ENCODE measurements at places on chromosomes 16 and 17.

DNA sequence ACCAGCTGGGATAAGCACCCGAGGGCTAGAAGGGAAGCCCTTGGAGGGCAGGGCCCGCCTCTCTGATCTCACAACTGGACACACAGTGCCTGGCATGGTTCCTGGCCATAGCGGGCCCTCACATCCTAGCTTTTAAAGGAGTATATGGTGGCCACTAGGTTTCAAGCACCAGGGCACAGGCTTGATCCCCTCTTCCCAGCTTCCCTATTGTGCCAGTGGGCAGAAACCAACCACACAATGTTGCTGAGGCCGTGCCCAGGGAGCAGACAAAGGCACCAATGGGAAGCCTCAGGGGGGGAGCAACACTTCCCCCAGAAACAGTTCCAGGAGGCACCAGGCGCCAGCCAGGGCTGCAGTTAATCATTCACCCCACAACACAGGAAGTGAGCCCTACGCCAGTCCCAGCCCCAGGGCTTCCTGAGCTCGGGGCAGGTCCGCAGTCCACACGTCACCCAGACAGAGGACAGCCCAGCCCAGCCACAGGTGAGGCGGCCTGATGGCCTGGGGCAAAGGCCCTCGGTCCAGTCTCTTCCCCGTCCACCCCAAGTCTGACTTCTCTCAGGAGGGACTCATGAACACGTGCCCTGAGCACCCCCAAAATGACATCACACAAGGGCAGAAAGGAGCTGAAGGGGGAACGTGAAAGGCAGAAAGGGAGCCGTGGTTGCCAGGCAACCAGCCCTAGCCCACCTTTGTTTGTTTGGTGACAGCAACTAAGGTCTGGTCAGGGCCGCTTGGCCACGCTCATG lies 12.8 kb downstream of the SMIM5 start:
- no peak overlapping the region for H3K4me3 ChIP-seq
- no peak for DNase-seq
- H3K27ac ChIP-seq = no peak overlapping the region
- peaks cover 9% of the 10 kb centered on the region for H3K36me3 ChIP-seq

DNA sequence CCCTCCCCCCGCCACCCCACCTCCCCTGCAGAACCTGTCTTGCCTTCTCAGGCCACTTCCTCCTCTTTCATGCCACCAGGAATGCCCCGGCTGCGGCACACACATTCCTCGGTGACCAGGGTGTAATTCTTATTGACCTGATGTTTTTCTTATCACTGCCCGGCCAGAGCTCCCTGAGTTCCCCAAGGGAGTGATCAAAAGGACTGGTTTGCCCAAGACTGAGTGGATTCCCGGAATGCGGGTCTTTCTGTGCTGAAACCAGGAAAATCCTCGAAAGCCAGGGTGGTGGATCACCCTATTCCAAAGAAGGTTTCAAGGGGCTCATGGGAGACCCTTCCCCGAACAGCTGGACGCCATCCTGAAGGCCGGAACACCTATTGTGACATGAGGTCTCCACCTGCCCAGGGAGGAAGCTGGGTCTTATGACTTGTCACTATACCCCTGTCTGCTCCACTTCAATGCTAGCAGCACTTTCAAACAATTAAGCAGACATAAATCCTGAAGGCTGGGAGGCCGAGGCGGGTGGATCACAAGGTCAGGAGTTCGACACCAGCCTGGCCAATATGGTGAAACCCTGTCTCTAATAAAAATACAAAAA lies 53.0 kb upstream of the RPL38 start:
- peaks cover 7% of the 10 kb centered on the region for H3K4me1 ChIP-seq
- H3K27ac ChIP-seq = no peak overlapping the region
- no peak overlapping the region for H3K4me3 ChIP-seq
- no peaks in the 10 kb centered on the region for H3K36me3 ChIP-seq
- H3K27me3 ChIP-seq = no peaks in the 10 kb centered on the region
- DNase-seq = no peak

- H3K27ac ChIP-seq = no peak overlapping the region
- no peaks in the 10 kb centered on the region for H3K36me3 ChIP-seq
- no peak overlapping the region for H3K4me3 ChIP-seq
- H3K4me1 ChIP-seq = no peaks in the 10 kb centered on the region
Observed at GRCh38 chr16:53713403-53714204, 9.6 kb downstream of the FTO start.

- peak overlapping the region; percentile 90 for H3K4me3 ChIP-seq
- DNase-seq = no peak
- no peak overlapping the region for H3K27ac ChIP-seq
- H3K27me3 ChIP-seq = no peaks in the 10 kb centered on the region
Observed at GRCh38 chr16:68086336-68086841, 1.2 kb downstream of the NFATC3 start.

GRCh38 chr17:64938925-64939474 lies 19.7 kb upstream of the LRRC37A3 start:
- no peak overlapping the region for H3K27ac ChIP-seq
- H3K4me1 ChIP-seq = no peaks in the 10 kb centered on the region
- no peak overlapping the region for H3K4me3 ChIP-seq
- no peaks in the 10 kb centered on the region for H3K27me3 ChIP-seq
- H3K36me3 ChIP-seq = no peaks in the 10 kb centered on the region

GRCh38 chr17:21304091-21304490 lies 19.6 kb downstream of the MAP2K3 start:
- no peak overlapping the region for H3K27ac ChIP-seq
- peaks cover 3% of the 10 kb centered on the region for H3K36me3 ChIP-seq
- H3K4me1 ChIP-seq = no peaks in the 10 kb centered on the region
- DNase-seq = no peak
- no peak overlapping the region for H3K4me3 ChIP-seq
- no peaks in the 10 kb centered on the region for H3K27me3 ChIP-seq

DNA sequence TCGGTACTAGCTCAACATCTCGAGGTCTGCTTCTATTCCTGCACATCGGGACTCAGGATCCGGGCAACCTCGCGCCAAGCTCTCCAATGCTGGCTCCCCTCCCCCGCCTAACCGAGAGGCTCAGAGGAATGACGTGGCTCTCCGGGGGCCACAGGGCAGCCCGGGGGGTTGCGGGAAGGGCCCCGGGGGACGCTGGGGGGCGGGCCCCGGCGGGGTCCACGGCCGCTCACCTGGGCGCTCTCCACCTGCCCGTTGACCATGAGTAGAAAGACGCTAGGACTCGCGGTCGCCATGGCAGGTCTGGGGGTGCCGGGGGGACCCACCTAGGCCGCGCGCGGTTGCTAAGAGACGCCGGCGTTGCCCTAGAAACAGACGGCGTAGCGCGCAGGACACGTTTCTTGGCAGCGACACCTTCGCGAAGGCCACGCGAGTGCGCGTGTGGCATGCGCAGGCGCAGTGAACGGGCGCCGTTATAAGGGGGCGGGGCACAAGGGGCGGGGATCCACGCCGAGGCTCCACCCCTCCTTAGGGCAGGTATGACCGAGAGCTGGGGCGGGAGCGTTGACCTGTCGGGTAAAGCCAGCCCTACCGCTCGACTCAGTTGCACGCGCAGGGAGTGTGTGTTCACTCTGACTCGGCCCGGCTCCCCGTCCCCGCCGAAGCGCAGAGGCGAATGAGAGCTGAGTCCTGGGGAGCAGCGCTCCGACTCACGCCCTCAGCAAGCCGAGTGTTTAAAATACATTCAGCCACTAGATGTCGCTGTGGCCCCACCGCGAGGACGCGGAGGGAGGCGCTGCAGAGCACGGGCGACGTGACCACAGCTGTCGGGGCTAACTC lies at the start of gene B9D1:
Gene B9D1 (minus strand): TSS at position 447 of the 837 bp plus-strand sequence. CDS start 154 bp downstream, at position 293.
- H3K27ac ChIP-seq = no peak within 1 kb of the TSS
- H3K4me3 ChIP-seq = peak within 1 kb of the TSS; percentile 71
- no peaks in the 10 kb centered on the region for H3K4me1 ChIP-seq
- peak; percentile 80 for DNase-seq

GRCh38 chr17:50843150-50843905 lies 7.9 kb downstream of the WFIKKN2 start:
- H3K27ac ChIP-seq = no peak overlapping the region
- no peak overlapping the region for H3K4me3 ChIP-seq
- DNase-seq = no peak
- H3K27me3 ChIP-seq = no peaks in the 10 kb centered on the region
- no peaks in the 10 kb centered on the region for H3K36me3 ChIP-seq

GRCh38 chr16:53775106-53775820 lies 71.3 kb downstream of the FTO start:
- DNase-seq = no peak
- no peaks in the 10 kb centered on the region for H3K4me1 ChIP-seq
- no peak overlapping the region for H3K27ac ChIP-seq
- no peaks in the 10 kb centered on the region for H3K27me3 ChIP-seq
- no peaks in the 10 kb centered on the region for H3K36me3 ChIP-seq

GRCh38 chr16:56413381-56413780 lies 12.0 kb downstream of the AMFR start:
- no peaks in the 10 kb centered on the region for H3K4me1 ChIP-seq
- no peak for DNase-seq
- H3K36me3 ChIP-seq = no peaks in the 10 kb centered on the region
- H3K27ac ChIP-seq = no peak overlapping the region
- H3K27me3 ChIP-seq = no peaks in the 10 kb centered on the region
- no peak overlapping the region for H3K4me3 ChIP-seq

GRCh38 chr16:10964039-10964890 lies 19.9 kb downstream of the CLEC16A start:
- peaks cover 3% of the 10 kb centered on the region for H3K4me1 ChIP-seq
- no peak overlapping the region for H3K4me3 ChIP-seq
- DNase-seq = no peak
- H3K27ac ChIP-seq = no peak overlapping the region
- no peaks in the 10 kb centered on the region for H3K36me3 ChIP-seq
- no peaks in the 10 kb centered on the region for H3K27me3 ChIP-seq

DNA sequence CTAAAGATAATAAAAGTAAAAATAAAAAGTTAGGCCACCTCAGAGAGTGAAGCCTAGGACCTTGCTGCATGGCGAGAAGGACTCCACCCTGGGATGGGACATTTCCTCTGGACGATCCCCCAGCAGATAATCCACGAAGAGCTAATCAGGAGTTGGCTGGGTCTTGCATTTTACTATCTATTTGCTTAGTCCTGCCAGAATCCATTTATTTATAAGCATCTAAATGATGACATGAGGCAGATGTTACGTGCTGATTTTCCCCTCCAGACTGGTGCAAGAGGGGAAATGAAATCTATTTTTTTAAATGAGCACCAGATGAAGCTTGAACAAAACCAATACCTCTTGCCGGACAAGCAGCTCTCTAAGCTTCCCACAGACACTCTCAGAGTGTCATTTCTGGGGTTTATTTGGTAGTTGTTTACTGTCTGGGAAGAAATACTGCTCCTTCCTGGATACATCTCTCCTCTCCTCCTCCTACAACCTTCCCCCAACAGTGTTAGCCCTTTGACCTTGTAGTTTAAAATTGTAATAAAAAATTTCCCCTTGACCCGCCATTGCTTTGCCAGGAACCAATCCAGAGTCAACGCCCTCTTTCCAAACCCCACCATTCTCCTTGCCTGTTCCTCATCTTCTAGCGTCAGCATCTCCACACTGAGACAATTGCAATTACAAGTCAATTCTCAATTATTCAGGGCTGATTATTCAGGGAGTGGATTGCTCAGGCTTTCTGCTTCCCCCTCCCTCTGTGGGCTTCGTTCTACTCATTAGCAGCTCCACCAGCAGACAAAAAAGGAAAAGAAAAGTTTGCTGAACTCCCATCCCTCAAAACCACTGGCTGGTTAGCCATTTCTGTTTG lies 63.0 kb downstream of the GSG1L start:
- no peak overlapping the region for H3K27ac ChIP-seq
- no peaks in the 10 kb centered on the region for H3K36me3 ChIP-seq

- no peak for DNase-seq
- H3K4me1 ChIP-seq = no peaks in the 10 kb centered on the region
- H3K27ac ChIP-seq = no peak overlapping the region
Observed at GRCh38 chr17:30300818-30301217, 9.1 kb upstream of the BLMH start.

- DNase-seq = no peak
- peaks cover 8% of the 10 kb centered on the region for H3K27me3 ChIP-seq
- no peaks in the 10 kb centered on the region for H3K36me3 ChIP-seq
- no peak within 1 kb of the TSS for H3K27ac ChIP-seq
- no peaks in the 10 kb centered on the region for H3K4me1 ChIP-seq
Observed at GRCh38 chr17:6713130-6713917, at the start of gene SLC13A5. TSS of gene SLC13A5 (minus strand) at chr17:6713369. CDS start at chr17:6713333, 36 bp downstream.

DNA sequence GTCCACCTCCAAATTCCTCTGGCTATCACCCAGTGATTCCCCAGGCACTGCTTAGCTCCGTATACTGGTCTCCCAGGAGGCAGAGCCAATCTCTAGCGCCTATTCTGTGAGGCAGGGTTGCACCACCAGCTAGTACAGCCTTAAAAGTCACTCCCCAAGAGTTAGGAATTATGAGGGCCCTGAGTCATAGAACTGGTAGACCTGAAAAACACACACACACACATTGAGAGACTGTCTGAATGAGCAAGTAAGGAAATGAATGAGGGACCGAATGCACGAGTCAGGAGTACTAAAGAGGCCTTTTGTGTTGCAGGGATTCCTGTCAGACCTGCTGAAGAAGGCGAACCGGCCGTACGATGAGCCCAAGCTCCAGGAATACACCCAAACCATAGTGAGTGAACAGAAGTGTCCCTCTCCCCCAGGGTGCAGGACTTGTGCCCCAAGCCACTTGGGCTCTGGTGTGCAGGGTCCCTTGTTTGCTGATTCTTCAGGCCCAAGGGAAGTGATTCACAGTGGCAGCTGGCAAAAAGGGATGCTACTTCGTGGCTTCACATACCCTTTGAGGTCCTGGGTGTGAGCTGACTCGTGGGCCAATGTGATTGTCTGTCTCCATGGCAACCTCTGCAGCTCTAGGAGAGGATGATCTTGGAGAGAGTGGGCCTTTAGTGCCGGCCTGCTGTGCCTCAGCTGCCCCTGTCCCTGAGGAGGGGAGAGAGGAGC lies 24.7 kb downstream of the CALB2 start:
- peaks cover 5% of the 10 kb centered on the region for H3K4me1 ChIP-seq
- no peaks in the 10 kb centered on the region for H3K36me3 ChIP-seq

DNA sequence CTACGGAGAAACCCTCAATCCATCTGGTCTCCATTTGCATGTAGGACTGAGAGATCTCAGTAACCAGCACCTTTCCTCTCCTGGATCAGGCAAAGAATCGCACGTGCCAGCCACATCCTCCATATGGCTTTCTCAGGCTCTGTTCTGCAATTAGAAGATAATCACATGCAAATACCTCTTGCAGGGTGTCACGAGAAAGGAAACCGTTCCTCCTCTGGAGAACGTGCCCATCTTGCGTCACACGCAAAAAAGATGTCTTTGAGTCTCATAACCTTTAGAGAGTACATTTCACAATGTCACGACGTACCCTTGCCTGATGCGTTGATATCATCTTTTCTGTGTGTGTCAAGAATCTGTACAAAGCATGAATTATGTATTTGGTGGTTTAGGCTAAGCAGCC lies 36.2 kb upstream of the DNAH17 start:
- peaks cover 4% of the 10 kb centered on the region for H3K4me1 ChIP-seq
- no peak overlapping the region for H3K27ac ChIP-seq
- no peak for DNase-seq
- no peaks in the 10 kb centered on the region for H3K36me3 ChIP-seq
- no peak overlapping the region for H3K4me3 ChIP-seq

DNA sequence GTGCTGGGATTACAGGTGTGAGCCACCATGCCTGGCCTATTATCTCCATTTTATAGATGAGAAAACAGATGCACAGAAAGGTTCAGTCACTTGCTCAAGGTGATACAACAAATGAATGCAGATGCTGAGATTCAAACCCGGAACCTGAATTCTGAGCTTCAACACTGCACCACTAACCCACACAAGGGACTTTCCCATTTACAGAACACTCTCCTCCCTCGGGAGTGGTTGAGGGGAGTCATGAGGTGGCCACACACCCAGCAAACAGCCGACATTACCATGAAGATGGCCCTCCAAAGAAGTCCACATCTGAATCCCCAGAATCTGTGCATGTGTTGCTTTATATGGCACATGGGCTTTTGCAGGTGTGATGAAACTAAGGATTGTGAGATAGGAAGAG lies 9.1 kb downstream of the BCL7C start:
- no peaks in the 10 kb centered on the region for H3K4me1 ChIP-seq
- peaks cover 3% of the 10 kb centered on the region for H3K36me3 ChIP-seq
- H3K27ac ChIP-seq = no peak overlapping the region
- H3K27me3 ChIP-seq = no peaks in the 10 kb centered on the region
- DNase-seq = no peak
- no peak overlapping the region for H3K4me3 ChIP-seq

All from iPS DF 6.9 (cell line).